T-helper 9 cell (primary cell): ENCODE measurements at places on chromosomes 7 and 10.
A peak's percentile ranks its signal among the peaks of the same experiment; 100 is the strongest.

GRCh38 chr10:8114741-8115617, 60.5 kb downstream of the GATA3 start:
- DNase-seq = no peak

GRCh38 chr7:147423875-147424274, 1166.7 kb upstream of the C7orf33 start:
- no peak for DNase-seq

GRCh38 chr7:132735476-132735875, 159.2 kb upstream of the PLXNA4 start:
- DNase-seq = no peak

DNA sequence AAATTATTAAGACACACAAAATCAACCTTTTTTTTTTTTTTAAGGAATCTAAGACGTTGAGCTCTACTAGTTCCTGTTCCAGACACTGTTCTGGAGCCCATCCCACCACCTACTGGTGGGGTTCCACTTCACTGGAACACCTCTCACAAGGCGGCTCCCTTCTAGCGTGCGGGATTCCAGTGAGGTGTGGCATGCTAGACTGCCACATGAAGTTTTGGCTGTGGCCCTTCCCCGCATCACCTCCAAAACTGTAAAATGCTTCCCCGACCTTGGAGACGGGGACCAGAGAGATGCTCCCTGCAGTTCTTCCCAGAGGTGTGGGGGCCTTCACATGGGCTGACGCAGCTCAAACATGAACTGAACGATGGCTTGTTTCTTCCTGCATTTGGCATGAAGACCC, 12.6 kb downstream of the FAM53B start:
- no peak for DNase-seq

- peak; percentile 18 for DNase-seq
These were observed 28.5 kb upstream of the DPYSL4 start for GRCh38 chr10:132158122-132158741.

DNA sequence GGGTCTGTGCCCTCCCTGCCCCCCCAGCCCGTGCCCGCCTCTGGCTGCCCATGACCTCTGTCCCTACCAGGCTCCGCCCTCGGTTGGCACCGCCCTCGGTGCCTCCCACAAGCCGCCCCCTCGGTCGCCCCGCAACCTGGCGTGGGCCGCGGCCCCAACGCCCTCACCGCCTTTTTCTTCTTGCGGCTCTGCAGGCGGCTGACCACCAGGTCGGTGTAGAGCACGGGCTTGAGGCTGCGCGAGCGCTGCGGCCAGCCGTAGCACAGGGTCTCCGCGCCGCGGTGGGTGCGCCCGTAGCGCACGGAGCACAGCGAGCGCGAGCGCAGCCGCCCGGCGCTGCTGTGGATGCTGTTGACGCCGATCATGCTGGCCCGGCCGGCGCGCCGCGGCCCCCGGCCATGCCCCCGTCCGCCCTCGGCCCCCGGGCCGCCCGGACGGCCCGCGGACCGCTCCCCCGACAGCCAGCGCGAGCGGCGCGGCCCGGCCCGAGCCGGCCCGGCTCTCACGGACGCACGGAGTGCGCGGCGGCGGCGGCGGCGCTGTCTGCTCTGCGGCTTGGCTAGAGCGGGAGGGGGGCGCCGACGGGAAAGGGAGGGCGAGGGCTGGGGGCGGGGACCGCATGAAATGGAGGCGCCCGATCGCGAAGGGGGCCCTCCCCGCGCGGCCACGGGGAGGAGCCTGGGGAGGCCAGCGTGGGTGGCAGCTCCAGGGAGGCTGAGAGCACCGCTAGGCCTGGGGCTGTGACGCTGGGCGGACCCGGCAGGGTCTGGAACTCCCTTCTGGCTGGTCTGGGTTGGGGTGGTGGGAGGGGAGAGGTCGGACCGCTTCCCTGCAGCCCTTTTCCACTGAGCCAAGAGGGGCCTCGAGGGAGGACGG, 9.6 kb downstream of the PSD start:
- peak; percentile 54 for DNase-seq

GRCh38 chr10:78512205-78512550, 478.5 kb downstream of the RPS24 start:
- no peak for DNase-seq
